ENCODE measurements at places on chromosomes 11 and 22.

GRCh38 chr11:114617157-114618124, 21.9 kb upstream of the NXPE4 start:
- no peak for DNase-seq

- no peak for DNase-seq
Observed at GRCh38 chr11:131373095-131373725, 2.8 kb downstream of the NTM start.

DNA sequence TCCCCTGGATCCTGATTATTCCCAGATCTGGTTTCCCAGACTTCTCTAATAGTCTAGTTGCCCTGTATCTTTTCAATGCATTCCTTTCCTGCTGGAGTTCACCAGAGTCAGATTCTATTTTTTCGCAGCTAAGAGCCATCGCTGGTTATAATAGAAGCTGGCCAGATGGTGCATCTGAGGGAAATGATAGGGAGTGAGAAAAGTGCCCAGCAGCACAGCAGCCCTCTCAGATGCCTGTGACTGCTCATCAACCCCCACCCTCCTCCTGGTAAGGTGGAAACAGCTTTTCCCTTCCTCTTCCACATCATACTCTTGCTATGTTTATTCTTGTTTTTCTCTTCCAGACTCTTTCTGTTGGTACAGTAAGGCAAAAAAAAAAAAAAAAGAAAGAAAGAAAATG, 12.8 kb downstream of the OR8A1 start:
- DNase-seq: no peak

DNA sequence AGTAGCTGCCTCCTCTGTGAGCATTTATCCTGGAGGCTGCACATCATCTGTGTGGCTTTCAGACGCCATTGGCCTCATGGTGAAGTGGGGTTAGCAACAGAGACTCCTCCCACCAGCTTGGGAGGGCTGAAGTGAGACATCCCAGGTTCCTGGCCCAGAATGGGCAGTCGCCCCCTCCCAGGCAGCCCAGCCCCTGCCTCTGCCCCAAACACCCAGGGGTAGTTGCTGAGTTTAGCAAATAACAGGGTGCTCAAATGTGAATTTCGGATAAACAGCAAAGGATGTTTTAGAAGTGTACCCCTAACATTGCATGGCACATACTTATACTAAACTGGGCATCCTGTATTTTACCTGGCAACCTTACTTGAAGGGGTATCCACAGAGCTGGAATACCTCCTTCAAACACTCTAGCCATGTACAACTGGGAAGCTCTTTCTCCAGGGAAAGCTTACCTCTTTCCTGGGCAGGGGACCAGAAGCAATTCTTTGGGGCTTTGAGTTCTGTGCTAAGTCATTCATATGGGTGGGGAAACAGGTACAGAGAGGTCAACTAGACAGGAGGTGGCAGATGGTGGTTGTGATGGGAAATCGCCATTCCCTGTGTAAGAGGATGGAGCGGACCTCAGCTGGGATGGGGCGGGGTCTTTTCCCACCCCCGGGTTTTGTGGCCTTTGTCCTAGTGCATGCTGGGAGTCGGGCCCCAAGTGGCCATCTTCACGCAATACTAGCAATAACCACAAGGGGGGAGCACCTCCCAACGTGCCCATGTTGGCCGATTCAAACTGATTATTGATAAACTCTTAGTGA, 19.3 kb downstream of the MTFP1 start:
- no peak for DNase-seq

GRCh38 chr11:92050305-92050704, 174.3 kb upstream of the FAT3 start:
- DNase-seq: no peak

DNA sequence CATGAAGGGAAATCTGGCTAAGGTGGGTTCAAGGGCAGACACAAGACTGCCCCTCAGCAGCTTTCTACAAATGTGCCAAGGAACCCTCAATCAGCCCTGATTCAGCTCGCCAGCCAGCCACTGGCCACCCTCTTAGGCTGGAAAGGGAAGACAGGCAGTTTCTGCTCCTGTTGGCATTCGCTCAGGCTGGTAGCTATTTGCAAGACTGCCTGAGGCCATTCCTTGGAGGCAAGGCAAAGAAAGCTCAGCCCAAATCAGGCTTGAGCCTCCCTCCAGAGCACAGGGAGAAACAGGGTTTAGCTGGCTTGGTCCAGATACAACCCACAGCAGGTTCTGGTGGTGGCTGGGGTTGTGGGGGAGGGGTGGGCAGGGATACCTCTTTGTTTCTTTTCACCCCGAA, 19.2 kb downstream of the TP53I11 start:
- DNase-seq: no peak

DNA sequence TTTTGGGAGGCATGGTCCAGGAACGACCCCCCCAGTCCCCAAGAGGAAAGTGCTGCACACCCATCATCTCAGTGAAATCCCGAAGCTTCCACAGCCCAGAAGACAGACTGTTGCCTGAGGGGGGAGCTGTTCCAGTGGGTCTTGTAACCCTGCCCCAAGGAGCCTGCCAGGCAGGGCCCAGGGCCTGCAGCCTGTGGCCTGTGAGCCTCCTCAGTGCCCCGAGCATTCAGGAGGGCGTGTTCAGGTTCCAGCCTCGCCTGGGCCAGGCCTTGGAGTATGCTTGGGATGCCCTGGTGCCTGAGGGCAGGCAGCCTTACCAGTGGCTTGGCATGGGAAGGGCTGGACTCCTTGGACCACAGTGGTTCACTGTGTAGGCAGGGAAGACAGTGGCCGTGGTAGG, 18.0 kb upstream of the CABP2 start:
- DNase-seq: no peak

DNA sequence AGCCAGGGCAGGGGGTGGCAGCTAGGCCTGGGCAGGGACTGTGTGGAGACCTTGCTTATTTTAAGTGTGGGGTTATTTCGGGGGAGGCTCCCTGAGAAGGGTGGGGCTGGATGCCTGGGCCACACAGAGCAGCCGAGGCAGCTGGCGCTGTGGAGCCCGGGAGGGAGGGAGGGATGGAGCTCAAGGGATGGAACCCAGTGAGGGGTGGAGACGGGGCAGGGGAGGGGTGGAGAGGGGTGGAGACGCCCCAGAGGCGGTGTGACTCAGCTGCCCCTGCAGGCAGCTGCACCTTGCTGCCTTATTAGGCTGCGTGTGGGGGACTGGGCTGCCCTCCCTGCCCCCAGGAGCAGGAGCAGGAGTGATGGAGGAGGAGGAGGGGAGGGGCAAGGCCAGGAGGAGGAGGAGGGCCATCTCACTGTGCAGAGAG, 9.8 kb upstream of the TSSC4 start:
- DNase-seq: no peak

DNA sequence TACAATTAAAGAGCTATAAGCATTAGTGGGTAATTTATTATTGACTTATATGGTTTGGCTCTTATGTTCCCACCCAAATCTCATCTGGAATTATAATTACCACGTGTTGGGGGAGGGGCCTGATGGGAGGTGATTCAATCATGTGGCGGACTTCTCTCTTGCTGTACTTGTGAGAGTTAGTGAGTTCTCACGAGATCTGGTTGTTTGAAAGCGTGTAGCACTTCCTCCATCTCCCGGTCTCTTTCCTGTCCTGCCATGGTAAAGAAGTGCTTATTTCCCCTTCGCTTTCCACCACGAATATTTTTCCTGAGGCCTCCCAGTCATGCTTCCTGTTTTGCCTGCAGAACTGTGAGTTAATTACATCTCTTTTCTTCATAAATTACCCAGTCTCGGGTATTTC, 28.1 kb upstream of the CHORDC1 start:
- peak; percentile 9 for DNase-seq

- DNase-seq: no peak
Observed at GRCh38 chr11:64028398-64029115, 7.2 kb upstream of the FLRT1 start.

DNA sequence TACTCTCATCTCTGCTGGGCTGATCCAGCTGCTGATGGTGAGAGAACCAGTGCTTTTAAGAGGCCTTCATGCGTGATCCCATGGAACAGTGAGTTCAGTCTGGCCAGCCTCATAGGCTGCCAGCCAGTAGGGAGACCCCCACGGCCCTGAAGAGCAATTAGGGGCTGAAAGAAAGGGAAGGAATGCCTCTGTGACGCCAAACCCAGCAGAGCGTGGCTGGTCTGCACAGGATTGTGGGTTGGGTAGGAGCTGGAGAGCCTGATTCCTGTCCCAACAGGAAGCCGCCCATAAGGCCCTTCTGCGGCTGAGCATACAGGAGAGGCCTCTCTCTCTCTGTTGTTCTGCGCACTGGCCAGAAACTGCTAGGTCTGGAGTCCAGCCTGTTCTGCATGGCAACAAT, 181.5 kb upstream of the E2F8 start:
- no peak for DNase-seq

GRCh38 chr22:22352371-22352999, 107.9 kb downstream of the VPREB1 start:
- DNase-seq: no peak

DNA sequence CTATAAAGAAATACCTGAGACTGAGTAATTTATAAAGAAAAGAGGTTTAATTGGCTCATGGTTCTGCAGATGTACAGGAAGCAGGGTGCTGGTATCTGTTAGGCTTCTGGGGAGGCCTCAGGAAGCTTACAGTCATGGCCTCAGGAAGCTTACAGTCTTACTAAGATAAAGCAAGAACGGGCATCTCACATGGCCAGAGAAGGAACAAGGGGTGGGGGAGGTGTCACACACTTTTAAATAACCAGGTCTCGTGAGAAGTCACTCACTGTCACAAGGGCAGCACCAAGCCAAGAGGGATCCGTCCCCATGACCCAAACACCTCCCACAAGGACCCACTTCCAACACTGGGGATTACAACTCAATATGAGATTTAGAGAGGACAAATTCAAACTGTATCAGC, 192.8 kb upstream of the B3GAT1 start:
- DNase-seq: no peak

DNA sequence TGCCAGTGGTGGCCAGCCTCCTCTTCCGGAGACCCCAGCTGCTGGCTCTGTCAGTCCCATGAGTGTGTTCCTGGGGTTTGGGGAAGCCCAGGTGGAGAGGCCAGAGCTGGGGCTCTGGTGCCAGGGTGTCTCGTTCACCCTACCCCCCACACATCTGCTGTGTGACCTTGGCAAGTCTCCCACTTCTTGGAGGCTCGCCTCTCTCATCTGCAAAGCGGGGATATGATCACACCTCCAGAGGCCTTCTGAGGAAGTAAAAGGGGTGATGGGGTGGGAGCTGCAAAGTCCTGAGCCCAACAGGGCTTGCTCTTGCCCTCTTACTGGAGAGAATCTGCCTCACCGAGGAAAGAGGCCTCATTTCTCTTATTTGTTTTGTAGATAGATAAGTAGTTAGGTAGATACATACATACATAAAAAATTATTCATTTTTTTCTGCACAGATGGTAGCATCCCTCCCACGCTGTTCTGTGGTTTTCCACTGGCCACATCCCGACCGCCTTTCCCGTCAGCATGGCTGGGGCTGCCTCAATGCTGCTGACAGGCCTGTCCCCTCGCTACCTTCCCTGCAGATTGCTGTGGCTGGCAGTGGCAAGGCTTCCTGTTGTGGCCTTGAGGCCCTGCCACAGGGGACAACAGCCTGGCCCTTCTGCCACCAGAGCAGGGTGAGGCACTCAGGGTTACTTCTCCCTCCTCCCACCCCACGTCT, 23.9 kb downstream of the MYO7A start:
- peak; percentile 9 for DNase-seq

GRCh38 chr11:41413843-41414242, 45.6 kb downstream of the LRRC4C start:
- DNase-seq: no peak

GRCh38 chr11:112465433-112466024, 204.9 kb upstream of the PLET1 start:
- no peak for DNase-seq

GRCh38 chr11:80424012-80424695, 983.3 kb upstream of the TENM4 start:
- DNase-seq: no peak

DNA sequence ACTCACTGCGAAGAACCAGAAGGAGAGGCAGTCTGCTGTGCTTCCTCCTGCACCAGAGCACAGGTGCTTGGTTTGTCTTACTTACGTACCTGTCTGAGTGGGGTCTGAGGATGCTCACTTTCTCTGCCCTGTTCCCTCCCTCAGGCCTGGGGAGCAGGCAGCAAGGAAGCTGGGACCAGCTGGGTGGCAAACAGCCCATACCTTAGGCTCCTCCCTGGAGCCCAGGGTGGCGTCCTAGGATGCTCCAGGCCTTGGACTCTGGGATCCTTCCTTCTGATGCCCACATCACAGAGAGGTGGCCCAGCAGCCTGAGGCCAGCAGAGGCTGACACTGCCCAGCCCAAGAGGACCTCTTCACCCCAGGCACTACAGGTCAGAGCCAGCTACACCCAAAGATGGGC, 593.2 kb downstream of the BRD1 start:
- no peak for DNase-seq

DNA sequence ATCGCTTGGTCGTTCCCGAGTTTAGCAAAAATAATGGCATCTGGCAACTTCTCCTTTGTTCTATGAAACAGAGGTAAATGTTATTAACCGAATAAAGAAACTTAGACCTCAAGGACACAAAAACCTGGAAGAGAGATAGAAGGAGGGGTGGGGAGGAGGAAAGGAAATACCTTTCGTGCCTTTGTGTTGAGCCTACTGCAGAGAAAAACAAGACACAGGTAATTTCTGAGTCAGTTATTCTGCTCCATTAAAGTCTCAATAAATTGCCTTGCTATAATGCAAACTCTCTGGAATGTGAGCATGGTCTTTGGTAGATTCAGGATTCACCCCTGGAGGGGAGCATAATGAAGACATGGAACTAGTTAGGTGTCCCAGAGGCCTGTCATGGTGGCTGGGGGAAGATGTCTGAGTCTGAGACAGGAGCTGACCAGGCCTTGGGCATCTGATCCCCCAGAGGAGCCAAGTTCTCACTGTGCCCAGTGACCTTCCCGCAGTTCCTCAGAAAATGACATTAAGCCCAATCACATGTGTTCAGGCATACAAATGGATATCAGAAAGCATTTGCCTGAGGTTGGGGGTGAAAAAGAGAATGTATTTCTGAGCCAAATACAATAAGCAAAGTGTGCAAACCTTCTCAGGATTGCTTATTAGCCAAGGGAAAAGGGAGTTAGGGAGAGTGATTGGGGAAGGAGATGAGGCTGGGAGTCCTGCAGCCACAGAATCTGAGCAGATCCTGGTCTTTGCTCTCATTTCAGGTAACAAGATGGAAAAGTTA, 72.6 kb upstream of the CADM1 start:
- DNase-seq: no peak

GRCh38 chr22:49052023-49052538, 775.6 kb downstream of the BRD1 start:
- peak; percentile 61 for DNase-seq

Data from CD4-positive, alpha-beta T cell (primary cell).